ENCODE measurements at places on chromosomes 5 and 9. TPM values are rescaled to one million over a fixed set of nuclear protein-coding genes. Genes with fewer than 3 reads are reported as not detected.

GRCh38 chr5:6176102-6176693, 202.1 kb downstream of the MED10 start:
- DNase-seq: no peak

GRCh38 chr9:133252301-133253020, 22.5 kb downstream of the ABO start:
- no peak for DNase-seq

DNA sequence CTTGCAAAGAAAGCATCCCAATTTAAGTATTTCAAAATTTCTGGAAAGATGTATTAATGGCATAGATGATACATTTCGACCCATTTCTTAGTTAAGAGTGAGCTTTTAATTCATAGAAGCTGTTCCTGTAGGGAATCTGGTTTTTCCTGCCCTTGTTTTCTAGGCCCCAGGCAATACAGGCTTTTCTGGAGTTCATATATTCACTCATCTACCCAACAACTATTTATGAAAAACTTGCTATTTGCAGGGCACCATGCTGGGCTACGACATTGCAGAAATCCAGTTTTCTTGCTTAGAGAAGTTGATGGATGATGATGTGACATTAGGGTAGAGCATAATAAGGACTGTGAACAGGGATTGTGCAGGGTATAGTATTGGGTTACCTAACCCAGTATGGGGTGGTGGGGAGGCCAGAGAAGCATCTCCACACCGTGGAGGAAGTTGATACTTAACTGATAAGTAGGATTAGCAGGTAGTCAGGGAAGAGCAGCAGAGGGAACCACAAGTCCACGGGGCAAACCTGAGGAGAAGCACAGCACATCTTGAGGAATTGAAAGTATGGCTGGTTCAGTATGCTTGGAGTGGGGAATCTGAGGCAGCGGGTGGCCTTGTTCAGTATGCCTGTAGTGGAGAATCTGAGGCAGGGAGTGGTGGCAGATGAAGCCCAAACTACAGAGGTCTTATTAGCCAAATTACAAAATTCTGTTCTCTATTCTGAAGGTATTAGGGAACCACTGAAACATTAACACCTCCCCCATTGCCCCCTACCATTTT, 247.5 kb downstream of the ARRDC3 start:
- no peak for DNase-seq

DNA sequence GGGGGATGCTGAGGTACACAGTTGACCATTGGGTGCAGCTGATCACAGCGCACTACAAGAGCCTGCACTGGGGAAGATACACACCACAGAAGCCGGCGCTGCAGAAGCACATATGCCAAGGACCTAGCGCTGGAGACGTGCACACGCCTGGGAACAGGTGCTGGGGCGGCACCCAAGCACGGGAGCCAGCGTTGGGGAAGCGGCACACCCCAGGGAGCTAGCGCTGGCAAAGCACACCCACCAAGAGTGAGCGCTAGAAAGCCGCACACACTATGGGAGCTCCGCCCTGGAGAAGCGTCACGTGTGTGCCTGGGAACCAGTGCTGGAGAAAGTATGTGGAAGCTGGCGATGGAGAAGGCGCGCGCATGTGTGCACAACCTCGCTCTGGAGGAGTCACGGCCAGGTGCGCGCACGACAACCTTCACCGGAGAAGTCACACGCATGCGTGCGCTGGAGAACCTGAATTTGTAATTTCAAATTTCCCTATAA, 4.5 kb downstream of the FANCC start:
- DNase-seq: no peak

DNA sequence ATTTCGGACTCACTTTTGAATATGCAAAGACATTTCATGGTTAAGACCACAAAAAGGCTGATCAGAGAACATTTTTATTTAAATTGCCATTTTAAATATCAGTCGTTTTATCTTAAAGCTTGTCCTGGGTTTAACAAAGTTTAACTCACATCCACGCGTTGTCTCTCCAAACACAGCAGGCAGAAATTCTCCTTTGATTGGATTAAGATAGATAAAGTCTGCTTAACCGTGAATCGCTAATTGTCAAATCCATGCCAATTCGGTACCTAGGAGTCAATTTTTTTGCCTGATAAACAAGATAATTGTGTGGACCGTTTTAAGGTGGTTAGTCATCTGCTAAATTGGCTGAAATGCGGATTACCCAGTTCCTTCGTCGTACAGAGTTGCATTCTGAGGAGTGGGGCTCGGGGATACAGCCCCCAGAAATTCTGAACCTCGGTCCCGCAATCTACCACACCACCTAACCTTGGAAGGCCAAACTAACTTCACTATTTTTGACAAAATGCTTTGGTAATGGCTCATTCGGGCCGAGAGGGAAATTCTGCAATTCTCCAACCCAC, 665 bp upstream of the BTF3 start:
- DNase-seq: no peak

- DNase-seq: no peak
These were observed 18.8 kb downstream of the ZNF510 start for GRCh38 chr9:96758845-96759673.

DNA sequence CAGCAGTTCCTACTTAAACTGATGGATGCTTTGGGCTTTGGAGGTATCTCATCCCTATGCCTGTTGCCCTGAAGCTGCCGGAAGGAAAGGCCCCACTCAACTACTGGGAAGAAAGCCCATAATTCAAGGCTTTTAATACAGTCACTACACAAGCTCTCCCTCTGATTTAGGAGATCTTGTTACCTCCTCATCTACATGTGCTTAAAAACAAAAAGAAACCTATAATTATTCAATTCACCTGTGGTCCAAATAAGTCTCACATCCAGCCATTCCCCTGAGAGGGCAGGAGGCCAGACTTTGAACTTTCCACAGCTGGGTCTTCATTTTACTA, 715 bp upstream of the LEAP2 start:
- DNase-seq: no peak

GRCh38 chr9:73426269-73426668, 274.6 kb downstream of the ANXA1 start:
- DNase-seq: no peak

GRCh38 chr5:7331131-7331530, 64.8 kb upstream of the ADCY2 start:
- no peak for DNase-seq

- DNase-seq: no peak
These were observed 284.2 kb upstream of the SEMA6A start for GRCh38 chr5:116858705-116859333.

DNA sequence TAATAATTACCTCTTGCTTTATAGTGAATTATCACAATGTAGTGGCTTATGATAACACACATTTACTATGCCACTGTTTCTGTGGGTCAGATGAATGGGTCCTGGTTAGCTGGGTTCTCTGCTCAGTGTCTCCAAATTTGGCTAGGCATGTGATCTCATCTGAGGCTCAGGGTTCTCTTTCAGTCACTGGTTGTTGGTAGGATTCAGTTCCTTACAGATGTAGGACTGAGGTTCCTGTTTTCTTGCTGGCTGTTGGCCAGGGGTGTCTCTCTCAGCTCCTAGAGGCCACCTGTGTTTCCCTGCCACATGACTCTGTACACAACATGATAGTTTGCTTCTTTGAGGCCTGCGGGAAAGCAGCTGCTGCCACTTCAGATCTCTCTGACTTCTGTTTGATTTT, 7.1 kb downstream of the NFX1 start:
- peak; percentile 97 for DNase-seq

GRCh38 chr5:112480501-112480900, 61.4 kb upstream of the EPB41L4A start:
- no peak for DNase-seq

DNA sequence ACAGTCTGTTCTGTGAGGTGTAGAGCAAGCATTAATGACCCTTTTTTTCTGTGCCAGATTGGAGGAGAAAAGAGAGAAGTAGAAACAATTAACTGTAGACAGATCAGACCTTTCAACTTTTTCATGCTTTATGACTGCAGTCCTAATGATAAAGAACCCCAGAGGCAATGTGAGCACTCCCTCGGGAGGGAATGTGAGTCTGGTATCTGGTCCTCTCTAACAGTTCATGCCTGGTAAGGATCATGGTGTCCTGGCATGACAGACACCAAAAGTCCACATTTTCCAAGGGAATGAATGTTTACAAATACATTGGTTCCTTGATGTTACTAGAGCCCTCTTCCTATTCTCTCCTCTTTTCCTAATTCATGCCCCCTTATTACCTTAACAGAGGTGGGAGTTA, 70.3 kb downstream of the MTAP start:
- no peak for DNase-seq

DNA sequence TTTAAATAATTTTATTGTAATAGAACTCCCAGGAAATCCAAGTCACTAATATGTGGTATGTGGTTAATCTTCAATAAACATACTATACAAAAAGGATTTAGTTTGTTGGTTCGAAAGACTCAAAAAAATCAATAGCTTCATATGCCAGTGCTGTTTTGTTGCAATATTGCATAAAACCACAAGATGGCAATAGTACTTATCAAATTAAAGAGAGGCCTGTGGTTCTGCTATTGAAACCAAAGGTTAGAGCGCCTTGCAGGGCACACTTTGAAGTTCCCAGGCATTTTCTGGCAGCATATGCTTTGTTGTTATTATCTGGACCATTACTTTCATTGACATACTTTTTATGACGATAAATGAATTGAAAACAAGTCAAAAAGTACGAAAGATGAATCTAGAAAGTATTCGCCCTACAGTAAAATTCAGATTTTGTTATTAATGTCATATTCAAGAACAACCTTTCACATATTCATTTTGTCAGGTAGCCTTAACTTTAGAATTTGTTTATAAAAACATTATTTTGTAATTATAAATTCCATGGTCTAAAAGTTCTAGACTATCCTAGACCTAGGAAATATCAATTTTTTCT, 316.3 kb downstream of the MCTP1 start:
- peak; percentile 89 for DNase-seq

The SH3RF2 gene
- total RNA-seq: under 0.01 TPM

The RGMB gene
- total RNA-seq: under 0.01 TPM

The OR1N2 gene
- 0.27 TPM for total RNA-seq

The GPRIN1 gene
- total RNA-seq: under 0.01 TPM
